ENCODE measurements at places on chromosomes 3 and 15. TPM values are rescaled to one million over a fixed set of nuclear protein-coding genes. Genes with fewer than 3 reads are reported as not detected.

- H3K36me3 ChIP-seq: no peaks in the 10 kb centered on the region
- no peak overlapping the region for H3K4me3 ChIP-seq
- DNase-seq: no peak
Observed at GRCh38 chr15:85474700-85475316, 94.4 kb downstream of the AKAP13 start.

GRCh38 chr3:18650731-18651130 is 225.6 kb upstream of the SATB1 start:
- DNase-seq: no peak
- H3K27ac ChIP-seq: no peak overlapping the region
- no peaks in the 10 kb centered on the region for H3K36me3 ChIP-seq

GRCh38 chr15:101675015-101675414 is 22.8 kb upstream of the TM2D3 start:
- no peaks in the 10 kb centered on the region for H3K4me1 ChIP-seq
- no peak overlapping the region for H3K4me3 ChIP-seq
- no peak overlapping the region for H3K27ac ChIP-seq
- H3K36me3 ChIP-seq: peaks cover 9% of the 10 kb centered on the region

GRCh38 chr3:24595796-24596195 is 101.1 kb upstream of the THRB start:
- H3K4me1 ChIP-seq: no peaks in the 10 kb centered on the region
- no peaks in the 10 kb centered on the region for H3K27me3 ChIP-seq
- H3K27ac ChIP-seq: no peak overlapping the region
- DNase-seq: no peak

- peak within 1 kb of the TSS; percentile 88 for H3K27ac ChIP-seq
- H3K4me1 ChIP-seq: peaks cover 7% of the 10 kb centered on the region
- DNase-seq: peak; percentile 91
- no peaks in the 10 kb centered on the region for H3K27me3 ChIP-seq
- no peaks in the 10 kb centered on the region for H3K36me3 ChIP-seq
Observed at GRCh38 chr15:47717036-47717612, at the start of gene SEMA6D. SEMA6D (plus strand) TSS chr15:47717505; CDS start chr15:47759799, 42,294 bp downstream.

DNA sequence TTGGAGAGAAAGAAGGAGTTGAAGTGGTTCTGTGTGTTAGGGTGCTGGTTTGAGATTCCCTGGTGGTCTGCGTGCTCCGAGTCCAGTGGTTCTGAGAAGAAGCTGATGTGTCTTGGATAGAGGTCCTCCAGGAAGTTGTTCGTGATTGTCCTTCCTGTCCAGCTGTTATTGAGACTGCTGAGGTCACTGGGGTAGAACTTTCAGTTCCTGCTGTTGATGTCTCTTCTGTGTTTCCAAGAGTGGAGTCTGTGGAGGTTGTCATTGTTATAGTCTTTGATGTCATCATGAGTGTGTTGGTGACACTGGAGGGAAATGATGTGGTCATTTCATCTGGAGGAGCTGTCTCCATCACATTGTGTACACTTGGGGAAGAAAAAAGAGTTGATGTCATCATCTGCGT is 20.8 kb downstream of the MUC4 start:
- H3K36me3 ChIP-seq: no peaks in the 10 kb centered on the region
- no peak overlapping the region for H3K27ac ChIP-seq
- H3K27me3 ChIP-seq: no peaks in the 10 kb centered on the region
- H3K4me1 ChIP-seq: no peaks in the 10 kb centered on the region
- DNase-seq: no peak

CDHR4 gene
- total RNA-seq: 0.26 TPM

LRRC49 gene
- total RNA-seq: 15.2 TPM

RNF123 gene
- total RNA-seq: 34.7 TPM

ROPN1 gene
- not detected for total RNA-seq
